ENCODE measurements at places on chromosomes 7 and 10.
A peak's percentile ranks its signal among the peaks of the same experiment; 100 is the strongest.

DNA sequence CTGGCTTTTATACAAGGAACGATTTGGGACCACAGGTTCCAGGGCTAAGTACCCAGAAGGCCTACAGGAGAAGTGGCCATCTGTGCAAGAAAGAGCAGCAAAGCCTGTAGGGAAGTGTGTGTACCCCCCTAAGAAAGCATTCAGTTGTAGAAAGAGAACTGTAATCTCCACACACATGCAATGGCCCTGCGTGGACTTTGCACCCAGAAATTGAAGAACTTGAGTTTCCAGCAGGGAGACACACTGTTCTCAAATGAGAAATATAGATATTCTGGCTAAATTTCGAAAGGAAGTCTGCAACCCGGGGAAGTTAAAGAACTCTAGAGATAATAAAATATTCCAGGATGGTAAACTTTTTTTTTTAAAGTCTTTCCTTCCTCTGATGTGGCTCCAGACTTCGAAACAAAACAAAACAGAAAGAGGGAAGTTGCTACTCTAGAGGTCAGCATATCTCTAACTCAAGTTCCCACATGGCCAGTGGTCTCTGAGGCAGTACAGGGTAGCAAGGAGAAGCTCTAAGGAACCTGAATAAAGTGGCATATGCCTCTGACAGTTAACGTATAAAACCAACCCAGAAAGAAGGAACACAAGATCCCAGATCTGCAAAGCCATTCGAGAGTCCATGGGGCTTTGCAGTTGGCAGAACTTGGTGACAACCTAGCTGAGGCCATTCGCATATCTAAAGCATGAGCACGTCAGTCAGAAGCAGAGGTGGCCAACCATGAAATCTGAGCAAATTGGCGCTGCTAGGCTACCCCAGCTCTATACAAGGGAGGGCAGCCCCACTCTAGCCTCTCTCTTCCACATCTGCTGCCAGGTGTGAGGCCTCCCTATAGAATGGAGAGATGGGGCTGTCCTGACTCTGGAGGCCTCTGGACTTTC lies 56.6 kb downstream of the ELMO1 start:
- no peak for DNase-seq

DNA sequence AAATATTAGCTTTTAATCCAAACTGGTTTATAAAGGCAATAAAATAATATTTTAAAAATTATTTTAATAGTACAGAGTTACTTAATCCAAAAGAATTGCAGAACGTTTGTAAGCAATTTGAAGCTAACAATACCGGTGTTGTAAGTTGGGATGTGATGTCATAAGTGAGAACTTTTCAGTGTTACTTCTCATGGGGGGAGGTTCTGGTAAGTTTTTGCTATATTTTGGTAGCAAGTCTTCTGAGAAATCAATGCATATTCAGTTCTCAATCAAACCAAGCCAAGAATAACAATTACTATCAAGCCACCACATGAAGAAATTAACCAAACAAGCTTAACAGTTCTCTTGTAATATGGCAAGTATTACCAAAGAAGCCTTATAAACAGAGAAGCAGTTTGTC lies 147.1 kb upstream of the ASAH2 start:
- DNase-seq = no peak

- no peak for DNase-seq
Observed at GRCh38 chr10:18472977-18473376, 178.4 kb downstream of the NSUN6 start.

DNA sequence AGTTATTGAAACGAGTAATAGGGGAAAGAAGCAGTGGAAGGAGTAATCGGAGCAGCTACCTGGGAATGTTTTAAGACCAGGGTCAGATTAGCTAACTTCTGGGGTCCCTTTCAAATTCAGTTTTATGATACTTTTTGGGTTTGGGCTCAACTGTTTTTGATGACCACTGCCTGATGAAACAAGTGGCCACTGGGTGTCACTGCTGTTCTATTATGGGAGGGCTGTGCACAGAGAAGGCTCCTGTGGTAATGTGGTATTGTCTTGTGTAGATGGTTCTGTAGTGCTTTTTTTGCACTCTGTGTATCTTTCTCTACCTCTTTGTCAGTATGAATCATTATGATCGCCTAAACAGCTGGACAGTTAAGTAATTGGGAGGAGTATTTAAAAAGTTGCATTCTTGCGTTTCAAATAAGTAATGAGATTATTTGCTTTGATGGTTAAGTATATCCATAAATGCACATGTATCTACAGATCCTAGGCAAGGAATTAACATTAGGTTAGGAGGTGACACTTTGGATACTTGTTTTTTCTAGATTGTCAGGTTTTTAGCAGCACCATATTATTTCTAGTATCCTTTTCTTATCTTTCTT lies 128.4 kb downstream of the ABCA13 start:
- peak; percentile 7 for DNase-seq

- DNase-seq = no peak
Observed at GRCh38 chr10:112244197-112244596, 39.0 kb upstream of the TECTB start.

- DNase-seq = no peak
Observed at GRCh38 chr10:63561341-63561740, 40.1 kb downstream of the REEP3 start.

- DNase-seq = no peak
Observed at GRCh38 chr10:484441-484924, 205.0 kb downstream of the DIP2C start.

DNA sequence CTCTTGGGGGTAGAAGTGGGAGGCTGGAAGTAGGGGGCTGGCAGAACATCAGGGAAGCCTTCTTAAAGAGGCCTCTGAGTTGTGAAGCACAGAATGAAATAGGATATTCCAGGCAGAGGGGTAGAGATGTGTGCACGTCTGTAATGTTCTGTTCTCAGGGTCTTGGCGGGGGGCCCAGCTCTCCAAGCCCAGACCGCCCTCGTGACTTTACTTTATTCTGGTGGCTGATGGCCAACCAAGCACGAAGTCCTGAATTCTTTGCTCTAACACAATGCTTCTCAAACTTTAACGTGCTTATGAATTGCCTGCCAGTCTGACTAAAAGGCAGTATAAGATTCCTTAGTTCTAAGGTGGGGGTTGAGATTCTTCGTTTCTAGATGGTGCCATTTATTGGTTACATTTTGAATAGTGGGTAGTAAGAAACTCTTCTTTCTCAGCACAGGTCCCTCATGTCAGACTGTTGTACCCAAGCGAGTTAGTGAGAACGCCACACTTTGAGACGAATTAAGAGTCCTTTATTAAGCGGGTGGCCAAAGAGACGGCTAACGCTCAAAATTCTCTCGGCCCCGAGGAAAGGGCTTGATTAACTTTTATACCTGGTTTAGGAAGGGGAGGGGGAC lies 8.2 kb downstream of the PRXL2A start:
- no peak for DNase-seq

GRCh38 chr10:29608476-29609301 lies 26.1 kb downstream of the SVIL start:
- DNase-seq = no peak

All from stimulated activated CD4-positive, alpha-beta T cell treated with anti-CD3 and anti-CD28 coated beads, Interleukin-12 subunit alpha, Interleukin-12 subunit beta, amount 100 ng/mL, for 4 hours (primary cell).